ENCODE measurements at places on chromosomes 5 and 9.

DNA sequence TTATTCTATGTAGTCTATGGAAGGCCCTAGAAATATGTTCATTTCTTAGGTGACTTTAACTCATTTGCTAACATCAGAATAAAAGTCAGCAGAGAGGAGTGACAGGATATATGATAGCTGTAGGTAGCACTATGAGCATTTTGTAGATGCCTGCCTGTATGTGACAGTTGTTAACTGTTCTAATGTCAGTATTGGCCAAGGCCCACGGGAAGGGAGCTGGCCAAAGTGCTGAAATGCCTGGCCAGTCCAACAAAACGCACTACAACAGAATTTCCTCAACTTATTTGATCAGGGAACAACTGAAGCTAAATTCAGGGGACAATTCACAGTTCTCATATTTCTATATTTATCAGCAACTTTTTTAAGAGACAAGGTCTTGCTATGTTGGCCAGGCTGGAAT is 20.8 kb downstream of the SV2C start:
- no peak for DNase-seq

- no peak for DNase-seq
These were observed 192.6 kb upstream of the MSX2 start for GRCh38 chr5:174531782-174532191.

DNA sequence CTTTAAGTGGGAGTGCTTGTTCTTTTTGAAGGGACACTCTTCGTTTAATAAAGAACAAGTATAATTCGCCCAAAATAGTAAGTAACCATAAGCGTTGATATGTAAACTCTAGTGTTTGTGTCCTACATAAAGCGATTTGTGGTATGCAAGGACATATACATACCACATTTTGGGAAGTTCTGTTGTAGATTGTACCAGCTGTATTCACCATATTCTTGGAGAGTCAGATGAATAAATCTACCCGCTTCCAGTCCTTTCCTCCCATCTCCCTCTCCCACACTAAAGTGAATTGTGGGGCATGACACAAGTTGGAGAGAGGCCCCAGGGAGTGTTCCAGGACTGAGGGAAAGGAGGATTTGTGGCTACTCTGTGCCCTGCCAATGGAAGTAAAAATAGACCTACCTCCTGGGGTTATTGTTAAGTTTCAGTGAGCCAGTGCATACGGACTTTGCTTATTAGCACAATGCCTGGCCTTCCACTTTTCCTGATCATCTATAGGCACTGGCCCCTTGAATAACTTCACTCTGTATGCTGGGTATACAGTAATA is 40.6 kb downstream of the ARHGAP26 start:
- DNase-seq: no peak

DNA sequence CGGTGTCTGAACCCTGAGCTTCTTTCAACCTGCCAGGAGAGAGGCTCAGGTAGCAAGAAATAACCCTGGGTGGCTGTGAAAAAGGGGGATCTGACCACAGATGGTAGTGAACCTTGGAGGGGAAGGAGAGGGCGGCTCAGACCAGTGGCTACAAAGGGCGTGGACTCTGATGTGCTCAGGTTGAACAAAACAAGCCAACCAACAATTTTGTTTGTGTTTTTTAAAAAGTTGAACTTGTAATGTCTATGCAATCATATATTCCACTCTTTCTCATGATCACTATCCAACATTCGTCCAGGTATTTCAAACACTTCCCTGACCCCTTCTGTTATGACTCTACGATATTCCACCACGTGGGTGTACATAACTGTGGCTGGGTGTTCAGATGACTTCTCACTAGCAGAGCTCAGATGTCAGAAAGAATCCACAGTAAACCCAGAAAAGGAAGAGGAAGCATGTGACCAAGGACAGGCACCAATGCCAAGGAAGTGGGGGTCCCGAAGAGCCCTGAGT is 20.0 kb downstream of the PTPN3 start:
- DNase-seq: no peak

DNA sequence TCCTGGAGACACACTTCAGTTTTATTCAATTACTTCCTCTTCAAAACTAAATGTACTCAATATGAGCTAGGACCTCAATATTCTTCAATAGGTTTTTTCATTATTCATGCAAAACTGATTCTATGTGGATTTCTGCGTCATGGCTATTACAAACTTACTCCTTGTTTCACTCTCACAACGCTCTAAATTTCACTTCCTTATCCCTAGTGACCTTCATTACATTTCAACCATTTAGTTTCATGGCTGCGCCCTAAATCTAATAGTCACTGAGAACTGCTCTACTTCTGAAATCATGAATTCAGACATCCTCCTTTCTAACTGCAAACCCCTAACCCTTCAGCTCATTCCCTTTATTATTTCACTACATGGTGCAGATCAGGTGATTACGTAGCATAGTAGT is 93.9 kb downstream of the SLC25A46 start:
- no peak for DNase-seq

GRCh38 chr5:120386981-120387380 is 77.1 kb upstream of the PRR16 start:
- no peak for DNase-seq

DNA sequence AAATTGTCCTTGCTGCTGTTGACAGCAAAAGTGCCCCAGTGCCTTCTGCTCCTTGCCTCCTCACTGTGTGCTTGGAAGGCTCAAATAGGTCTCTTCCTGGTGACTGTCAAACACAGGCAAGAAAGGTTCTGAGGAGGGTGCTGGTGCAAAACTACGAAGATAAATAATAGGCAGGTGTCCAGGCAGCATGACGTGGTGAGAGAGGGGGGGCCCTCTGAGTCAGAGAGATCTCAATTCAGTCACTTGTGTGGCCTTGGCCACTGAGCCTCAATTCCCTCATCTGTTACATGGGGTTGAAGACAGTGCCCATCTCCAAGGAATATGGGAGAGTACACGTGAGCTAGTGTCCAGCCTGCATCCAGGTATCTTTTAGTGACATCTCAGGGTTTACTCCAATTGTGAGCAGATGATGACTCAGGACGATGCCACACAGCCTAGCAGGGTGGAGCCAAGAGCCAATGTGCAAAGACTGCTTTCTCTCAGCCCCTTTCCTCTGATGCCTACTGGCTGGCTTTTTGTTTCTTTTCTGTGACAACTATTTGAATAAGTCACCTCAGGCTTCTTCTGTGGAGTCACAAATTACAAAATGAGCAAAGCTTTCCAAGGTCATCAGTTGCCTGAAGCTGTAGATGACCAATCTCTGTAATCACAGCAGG is 29.7 kb upstream of the SMIM32 start:
- no peak for DNase-seq

GRCh38 chr9:115034801-115035200 is 83.2 kb downstream of the TNC start:
- no peak for DNase-seq

- no peak for DNase-seq
These were observed 249.7 kb upstream of the NREP start for GRCh38 chr5:112006721-112007120.

DNA sequence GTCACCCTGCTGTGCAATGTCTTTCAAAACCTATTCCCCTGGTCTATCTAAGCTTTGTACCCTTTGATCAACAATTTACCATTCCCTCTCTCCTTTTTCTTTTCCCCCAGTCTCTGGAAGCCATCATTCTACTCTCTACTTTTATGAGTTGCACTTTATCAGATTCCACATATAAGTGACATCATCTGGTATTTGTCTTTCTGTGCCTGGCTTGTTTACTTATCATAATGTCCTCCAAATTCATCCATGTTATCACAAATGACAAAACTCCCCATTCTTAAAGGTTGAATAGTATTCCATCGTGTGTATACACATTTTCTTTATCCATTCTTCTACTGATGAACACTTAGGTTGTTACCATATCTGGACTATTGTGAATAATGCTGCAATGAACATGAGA is 344.2 kb upstream of the CCNH start:
- no peak for DNase-seq

DNA sequence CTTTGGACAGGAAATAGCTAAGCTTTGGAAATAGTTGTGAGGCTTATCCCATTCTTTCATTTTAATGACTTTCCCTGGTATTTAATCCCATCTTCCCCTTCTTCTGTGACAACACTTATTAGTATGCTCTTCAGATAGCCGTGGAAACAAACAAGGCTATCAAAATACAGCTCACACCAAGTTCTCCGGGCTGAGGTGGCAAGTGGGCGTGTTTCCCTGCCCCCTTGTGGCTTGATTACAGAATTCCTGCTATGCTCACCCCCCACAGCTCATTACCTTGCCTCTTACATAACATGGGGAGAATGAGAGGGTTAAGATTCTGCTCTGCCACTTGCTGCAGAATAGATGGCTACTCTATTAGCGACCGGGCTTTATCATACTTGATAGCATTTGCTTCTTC is 437.1 kb upstream of the TLE4 start:
- DNase-seq: no peak

DNA sequence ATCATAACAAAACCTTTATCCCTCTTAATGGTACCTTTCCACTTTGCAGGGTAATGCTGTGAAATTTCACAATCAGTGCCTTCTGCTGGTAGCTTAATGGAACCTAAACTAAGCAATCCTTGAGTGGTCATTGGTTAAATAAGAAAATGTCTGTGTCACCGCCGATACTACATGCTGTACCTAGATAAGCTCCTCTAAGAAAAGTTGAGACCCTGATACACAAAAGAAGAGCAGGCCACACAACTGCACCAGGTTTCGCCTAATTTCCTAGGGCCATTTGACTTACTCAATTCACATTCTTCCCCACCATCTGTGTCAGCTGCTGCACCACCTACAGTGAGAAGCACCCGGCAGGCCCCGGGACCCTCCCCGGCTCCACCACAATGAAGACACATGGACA is 9.0 kb upstream of the EDF1 start:
- DNase-seq: no peak

DNA sequence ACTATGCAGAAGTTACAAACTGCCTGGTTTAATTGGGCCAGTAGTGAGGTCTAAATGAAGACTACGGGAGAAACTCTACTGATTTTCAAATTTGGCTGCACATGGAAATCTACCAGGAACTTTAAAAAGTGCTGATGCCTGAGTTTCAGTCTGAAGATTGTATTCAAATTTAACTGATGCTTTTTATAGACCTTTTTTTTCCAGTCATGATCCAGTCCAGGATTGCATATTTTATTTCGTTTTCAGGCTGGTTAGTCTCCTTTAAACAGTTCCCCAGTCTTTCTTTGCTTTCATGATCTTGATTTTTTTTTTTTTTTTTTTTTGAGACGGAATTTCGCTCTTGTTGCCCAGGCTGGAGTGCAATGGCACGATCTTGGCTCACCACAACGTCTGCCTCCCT is 23.7 kb upstream of the SPZ1 start:
- DNase-seq: no peak

DNA sequence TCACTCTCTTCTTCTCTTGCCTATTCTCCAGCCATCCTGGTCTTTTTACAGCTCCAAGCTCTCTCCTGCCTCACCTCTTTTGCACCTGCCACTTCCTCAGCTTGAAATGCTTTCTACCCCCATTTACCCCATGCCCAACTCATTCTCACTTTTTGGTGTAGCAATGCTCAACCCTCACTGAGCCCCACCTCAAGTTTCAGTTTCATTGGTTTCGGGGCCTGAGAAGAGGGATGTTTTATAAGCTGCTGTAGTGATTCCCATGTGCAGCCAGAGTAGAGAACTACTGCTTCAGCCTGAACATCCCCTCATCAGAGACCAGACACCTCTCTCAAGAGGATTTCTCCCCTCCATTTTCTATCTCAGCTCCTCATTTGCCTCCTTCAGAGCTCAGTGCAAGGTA is 45.2 kb upstream of the FYB1 start:
- no peak for DNase-seq

GRCh38 chr9:34331196-34331595 is 1.8 kb downstream of the NUDT2 start:
- no peak for DNase-seq

- no peak for DNase-seq
These were observed 1173.4 kb upstream of the ACO1 start for GRCh38 chr9:31210978-31211570.

- DNase-seq: no peak
These were observed 68.4 kb downstream of the STK32A start for GRCh38 chr5:147303251-147303650.

GRCh38 chr9:135874859-135875258 is 32.5 kb downstream of the CAMSAP1 start:
- no peak for DNase-seq

GRCh38 chr5:130290219-130290618 is 386.0 kb downstream of the CHSY3 start:
- DNase-seq: no peak

DNA sequence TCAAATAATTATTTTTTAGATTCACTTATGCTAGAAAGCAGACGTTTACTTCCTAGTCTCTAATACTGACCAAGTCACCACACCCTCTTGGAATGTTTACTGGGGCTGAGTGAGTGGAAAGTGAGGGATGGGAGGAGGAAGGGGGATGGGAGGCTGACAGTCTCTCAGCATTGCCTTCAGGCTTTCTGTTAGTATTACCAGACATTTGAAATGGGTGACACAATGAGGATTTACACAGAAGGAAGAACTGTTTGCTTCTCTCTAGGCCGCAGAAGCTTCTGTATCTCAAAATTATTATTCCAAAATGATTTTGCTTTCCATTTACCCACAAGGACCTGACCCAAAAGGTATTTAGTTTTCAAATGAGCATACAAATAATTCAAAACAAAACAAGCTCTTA is 232.8 kb upstream of the ZNF608 start:
- DNase-seq: no peak

DNA sequence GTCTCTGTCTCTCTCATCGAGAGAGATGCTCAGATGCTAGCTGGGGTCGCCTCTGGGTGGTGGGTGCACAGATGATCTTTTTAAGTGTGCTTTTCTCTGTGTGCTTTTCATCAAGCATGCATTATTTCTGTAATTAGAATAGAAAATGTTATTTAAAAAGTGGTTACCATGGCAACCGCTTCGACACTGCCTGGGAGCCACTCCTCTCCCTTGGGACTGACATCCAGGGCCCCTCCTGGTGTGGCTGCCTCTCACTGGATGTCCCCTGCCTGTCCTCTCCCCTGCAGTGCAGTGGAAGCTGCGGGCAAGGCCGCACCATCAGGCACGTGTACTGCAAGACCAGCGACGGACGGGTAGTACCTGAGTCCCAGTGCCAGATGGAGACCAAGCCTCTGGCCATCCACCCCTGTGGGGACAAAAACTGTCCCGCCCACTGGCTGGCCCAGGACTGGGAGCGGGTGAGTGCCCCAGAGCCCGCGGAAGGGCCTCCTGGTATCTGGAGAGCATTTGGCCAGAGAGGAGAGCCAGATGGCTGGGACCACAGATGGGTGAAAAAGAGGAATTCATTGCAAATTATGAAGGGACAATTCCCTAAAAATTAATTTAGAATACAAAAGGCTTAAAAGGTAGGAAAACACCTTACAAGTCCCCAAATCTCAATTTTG is 34.7 kb downstream of the ADAMTSL2 start:
- DNase-seq: no peak

- no peak for DNase-seq
These were observed 147.2 kb downstream of the PDZD2 start for GRCh38 chr5:31786090-31786631.

- DNase-seq: no peak
These were observed 7.5 kb upstream of the RECK start for GRCh38 chr9:36029202-36029601.

DNA sequence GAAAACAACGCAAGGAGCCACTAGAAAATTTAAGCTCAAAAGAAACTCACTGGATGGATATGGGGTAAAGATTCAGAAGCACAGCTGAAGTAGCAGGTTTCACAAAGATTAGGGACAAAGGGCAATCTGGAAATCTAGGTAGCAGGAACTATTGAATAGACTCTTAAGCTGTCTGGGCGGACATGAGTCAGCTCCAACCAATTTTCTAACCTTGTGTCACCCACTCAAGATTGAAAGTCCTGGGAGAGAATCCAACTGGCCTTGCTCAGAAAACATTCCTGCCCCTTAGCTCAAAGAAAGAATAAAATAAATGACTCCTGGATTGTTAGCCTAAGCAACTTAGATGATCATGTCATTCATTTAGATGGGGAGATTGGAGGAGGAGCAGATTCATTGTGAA is 69.2 kb downstream of the STK32A start:
- no peak for DNase-seq

Measured in esophagus squamous epithelium (tissue), 5 donors.